ENCODE measurements at places on chromosomes 1 and 21.

DNA sequence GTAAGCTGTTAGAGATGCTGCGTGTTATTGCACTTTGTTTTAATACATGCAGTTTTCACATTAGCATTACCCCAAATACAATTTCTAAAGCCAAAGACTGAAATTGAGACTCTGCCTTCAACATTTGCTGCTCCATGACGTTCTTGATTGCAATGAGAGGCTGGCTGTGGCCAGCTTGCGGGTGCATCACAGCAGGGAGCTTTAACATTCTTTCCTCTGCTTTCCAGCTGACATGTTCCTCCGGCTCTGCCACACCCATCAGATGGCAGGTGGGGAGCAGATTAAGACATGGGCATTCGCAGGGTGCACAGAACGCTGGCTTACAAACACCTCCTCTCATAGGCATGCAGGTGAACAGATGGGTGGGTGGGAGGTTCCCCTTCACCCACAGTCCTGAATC lies 314.1 kb downstream of the DISC1 start:
- no peak for DNase-seq

- DNase-seq: no peak
Measured at GRCh38 chr1:41568204-41568603, 83.7 kb upstream of the EDN2 start.

DNA sequence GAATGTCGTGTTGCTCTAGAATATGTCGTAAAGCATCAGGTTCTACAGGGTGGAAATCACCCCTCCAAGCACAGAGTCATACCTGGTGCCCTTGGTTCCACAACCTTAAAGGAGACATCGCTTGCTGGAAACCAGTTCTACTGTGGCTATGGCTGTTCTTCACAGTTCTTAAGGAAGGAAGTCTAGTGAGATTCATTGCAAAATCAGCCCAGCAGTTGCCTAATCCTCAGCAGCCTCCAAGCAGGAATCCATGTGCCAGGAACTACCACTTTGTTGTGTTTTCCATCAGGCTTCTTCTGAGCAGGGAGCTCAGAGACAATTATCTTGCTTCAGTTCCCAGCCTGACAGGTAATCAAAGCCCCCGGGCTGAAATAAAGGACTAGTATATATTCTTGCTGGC lies 45.0 kb upstream of the SLC35F3 start:
- DNase-seq: no peak

GRCh38 chr1:28322194-28322593 lies 6.6 kb upstream of the MED18 start:
- no peak for DNase-seq

GRCh38 chr1:33388805-33389771 lies 41.8 kb downstream of the PHC2 start:
- no peak for DNase-seq

DNA sequence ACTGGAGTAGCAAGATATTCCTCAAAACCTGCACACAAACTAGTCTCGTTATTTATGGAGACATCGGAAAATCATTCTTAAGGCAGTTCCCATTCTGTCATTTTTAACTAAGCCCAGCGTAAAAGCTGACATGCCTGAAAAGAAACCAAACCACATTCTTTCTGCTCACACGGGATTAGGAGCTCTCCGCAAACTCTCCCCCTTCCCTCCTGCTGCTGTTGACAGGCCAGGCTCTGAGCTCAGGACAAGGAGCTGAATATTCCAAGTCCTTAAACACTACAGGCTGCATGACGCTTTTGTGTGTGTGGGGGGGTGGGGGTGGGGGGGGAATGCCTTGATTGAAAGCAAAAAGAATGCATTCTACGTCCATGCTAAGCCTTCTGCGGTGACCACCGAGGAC lies 5.2 kb downstream of the OLIG1 start:
- no peak for DNase-seq

DNA sequence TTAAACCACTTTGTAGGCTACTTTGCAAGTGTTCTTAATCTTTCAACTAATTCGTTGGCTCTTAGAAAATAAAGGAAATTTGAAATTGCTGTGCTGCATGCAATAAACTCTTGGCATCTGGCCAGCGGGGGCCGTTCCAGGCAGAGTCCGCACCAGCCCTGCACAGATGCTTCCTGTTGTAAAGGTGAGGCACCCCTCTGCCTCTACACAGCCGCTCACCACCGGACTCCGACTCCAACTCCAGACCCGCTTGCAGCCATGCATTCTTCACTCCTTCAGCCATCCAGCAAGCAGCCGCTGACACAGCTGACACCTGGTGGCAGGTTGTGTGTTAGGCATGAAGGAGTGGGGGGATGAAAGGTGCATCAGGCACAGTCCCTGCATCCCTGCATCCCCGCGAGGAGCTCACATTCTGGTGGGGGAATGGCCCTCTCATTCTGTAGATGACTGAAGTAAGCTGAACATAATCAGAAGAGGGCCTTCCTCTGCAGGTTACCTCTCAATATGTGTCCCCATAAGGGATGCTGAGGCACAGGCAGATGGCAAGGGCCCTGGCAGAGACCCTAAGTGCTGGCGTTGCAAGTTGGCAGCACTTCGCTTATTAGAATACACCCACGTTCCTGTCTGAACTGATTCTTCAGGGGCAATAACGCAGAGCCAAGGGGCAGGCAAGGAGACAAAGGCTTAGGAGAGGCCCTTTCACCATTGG lies 56.8 kb downstream of the GLIS1 start:
- no peak for DNase-seq

DNA sequence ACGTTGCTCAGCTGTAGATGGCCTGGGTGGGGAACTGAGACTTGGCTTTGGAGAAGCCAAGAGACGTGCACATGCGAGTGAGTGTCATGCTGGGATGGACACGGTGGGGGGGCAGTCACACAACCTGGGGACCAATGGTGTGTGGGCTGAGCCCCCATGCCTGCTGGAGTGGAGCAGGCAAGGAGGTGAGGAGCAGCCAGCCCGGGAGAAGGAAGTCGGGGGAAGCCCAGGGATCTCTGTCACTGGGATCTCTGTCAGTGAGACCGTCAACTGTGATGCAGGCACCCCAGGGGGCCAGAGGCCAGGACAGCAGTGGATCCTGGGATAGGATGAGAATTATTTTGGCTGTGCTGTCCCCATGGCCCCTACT lies 11.0 kb upstream of the ZNF669 start:
- DNase-seq: no peak

GRCh38 chr1:170096806-170097340 lies 22.4 kb upstream of the KIFAP3 start:
- no peak for DNase-seq

- no peak for DNase-seq
Measured at GRCh38 chr1:55575571-55576279, 360.6 kb upstream of the USP24 start.

GRCh38 chr1:57797084-57797483 lies 373.2 kb upstream of the DAB1 start:
- DNase-seq: no peak

GRCh38 chr21:43015906-43016540 lies 41.7 kb downstream of the PKNOX1 start:
- no peak for DNase-seq

GRCh38 chr1:172480431-172480830 lies 36.6 kb upstream of the PIGC start:
- no peak for DNase-seq

DNA sequence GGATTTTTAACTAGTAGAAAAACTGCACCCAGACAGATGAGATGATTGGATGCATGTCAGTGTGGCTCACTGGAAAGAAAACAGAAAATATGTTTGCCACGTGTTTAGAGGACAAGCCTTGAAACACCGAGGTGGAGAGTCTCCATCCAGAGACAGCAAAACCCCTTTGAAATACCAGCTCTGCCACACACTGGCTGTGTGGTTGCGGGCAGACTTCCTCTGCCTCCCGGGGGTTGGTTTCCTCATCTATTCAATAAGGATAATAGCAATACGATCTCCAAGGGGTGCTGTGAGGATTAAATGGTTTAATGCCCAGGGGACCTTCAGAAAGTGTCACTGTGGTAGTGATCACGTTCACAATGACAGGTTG lies 67.2 kb upstream of the PARP1 start:
- no peak for DNase-seq
